Endothelial cell (in vitro differentiated cells): ENCODE measurements at places on chromosomes 2 and 18.

- no peak for DNase-seq
These were observed 8.1 kb upstream of the TYMS start for GRCh38 chr18:649341-649740.

DNA sequence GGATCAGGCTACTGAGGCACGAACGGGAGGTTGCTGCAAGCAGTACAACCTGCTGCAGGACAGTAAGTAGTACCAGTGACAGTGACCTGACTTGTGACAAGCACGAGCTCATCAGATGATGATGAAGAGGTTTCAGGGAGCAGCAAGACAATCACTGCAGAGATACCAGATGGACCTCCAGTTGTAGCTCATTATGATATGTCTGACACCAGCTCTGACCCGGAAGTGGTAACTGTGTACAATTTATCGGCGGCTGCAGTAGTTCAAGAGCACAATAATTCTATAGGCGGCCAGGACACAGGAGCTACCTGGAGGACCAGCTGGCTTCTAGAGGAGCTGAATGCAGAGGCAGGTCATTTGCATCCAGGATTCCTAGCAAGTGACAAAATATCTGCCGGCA is 64.0 kb upstream of the GULP1 start:
- DNase-seq: no peak

- no peak for DNase-seq
These were observed 17.4 kb downstream of the SRD5A2 start for GRCh38 chr2:31563273-31563839.

- no peak for DNase-seq
These were observed 738.5 kb downstream of the CNTNAP5 start for GRCh38 chr2:124763611-124764010.

DNA sequence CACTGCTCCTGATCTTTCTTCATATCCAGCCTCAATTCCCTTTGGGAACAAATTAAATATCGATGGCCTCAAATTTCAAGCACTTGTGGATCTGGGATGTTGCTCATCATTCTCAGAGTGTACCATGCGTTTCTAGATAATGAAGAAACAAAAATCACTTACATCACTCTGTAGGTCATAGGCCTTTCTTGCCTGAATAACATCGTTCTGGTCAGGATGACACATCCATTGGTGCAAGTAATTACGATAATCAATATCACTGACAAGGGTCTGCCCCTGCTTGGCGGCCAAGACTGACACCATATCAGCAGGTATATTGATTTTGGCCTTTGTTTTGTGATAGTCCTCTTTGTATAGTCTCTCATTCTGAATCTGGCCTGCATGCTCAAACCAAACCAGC is 157.3 kb downstream of the RIF1 start:
- DNase-seq: no peak

DNA sequence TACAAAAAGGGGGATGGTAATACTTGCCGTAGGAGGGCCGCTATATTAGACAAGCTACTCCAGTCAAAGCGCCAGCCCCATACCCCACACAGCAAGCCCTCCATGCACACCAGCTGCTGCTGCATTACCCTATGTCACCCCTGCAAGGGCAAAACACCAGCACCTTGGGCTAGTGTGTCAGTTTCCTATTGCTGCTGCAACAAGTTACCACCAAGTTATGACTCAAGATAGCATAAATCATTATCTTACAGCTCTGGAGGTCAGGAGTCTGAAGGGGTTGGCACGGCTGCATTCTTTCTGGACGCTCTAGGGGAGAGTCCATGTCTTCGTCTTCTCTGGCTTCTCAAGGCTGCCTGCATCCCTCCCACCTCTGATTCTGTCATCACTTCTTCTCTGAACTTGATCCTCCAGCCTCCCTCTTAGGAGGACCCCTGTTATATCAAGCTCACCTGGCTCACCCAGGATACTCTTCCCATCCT is 88.6 kb upstream of the ACAA2 start:
- DNase-seq: no peak

- DNase-seq: peak; percentile 45
These were observed 2.1 kb downstream of the ARID5A start for GRCh38 chr2:96538487-96539214.

GRCh38 chr2:135590619-135591260 is 59.5 kb downstream of the R3HDM1 start:
- no peak for DNase-seq

GRCh38 chr2:222193328-222193983 is 105.3 kb downstream of the PAX3 start:
- no peak for DNase-seq

- no peak for DNase-seq
These were observed 26.0 kb upstream of the FOSL2 start for GRCh38 chr2:28366496-28367282.

DNA sequence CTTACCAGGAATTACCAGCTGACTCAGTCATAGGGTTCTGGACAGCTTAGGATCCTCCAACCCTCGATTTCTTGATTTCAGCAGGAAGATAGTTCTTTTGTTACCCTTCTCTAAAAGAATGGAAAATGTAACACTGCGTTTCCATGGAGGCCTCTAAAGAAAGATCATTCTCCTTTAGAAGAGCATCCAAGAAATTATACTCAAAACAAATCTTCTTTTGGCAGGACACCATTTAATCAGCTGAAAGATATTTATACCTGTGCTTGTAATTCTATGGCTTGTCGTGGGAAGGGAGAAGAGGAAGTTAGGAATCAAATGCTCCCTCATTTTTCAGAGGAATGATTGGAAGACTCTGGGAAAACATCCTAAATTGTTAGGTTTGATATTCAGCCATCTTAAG is 130.5 kb downstream of the RAB3GAP1 start:
- no peak for DNase-seq

GRCh38 chr2:190717764-190718651 is 69.1 kb downstream of the NAB1 start:
- no peak for DNase-seq

DNA sequence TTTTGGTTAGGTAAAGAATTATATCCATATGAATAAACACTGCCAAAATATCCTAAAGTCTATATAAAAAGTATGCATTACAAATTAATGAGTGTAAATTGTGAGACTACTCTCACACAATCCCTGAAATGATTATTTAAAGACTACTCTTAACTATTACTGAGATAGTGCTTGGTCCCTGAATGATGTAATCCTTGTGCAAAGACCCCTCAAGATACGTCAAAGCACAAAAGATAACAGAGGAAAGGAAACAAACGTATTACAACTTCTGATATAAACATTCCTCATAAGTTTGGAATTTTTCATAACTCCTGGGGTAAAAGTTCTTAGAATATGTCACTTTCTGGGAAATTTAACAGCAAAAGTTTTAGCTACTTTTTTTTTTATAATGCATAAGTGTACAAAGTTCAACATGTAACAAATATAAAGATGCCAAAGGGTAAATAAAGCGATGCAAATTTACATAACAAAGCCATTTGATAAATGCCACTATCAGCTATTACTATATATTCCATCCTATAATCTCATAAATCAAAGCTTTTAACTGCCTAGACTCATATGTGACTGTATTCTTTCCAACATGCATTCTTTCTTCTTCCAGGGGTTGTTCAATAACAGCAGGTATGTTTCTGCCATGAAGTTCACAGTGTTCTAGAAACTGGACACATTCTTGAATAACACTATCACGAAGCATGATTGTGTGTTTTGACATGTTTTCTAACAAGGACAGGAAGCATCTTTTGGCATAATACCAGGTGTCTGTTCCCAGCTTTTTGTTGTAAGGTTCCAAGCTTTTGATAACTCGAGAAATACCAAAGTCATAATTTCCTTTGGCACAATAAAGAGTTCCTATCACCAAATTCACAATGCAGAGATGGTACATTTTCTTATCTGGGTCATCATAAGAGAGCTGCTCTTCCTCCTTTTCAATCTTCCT is 158.0 kb downstream of the AGPS start:
- DNase-seq: no peak

DNA sequence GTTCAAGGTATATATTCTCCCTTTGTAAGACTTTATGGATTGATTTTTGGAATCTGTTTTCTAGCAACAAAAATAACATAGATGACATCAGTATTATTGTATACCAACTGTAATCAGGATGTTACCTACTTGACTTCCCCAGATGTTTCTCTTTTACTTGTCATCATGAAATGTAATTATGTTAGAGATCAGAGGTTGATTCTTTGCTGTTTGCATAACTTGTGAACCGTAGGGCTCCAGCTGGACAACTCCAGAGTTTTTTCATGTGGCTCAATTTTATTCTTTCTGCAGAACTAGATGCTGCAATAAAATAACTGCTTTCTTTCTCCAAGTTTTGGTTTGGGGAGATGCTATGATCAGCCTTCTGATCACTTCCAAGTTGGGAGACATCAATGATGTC is 58.1 kb downstream of the SPOPL start:
- no peak for DNase-seq

- DNase-seq: no peak
These were observed 297.0 kb downstream of the NBAS start for GRCh38 chr2:15263976-15264685.

- DNase-seq: no peak
These were observed 367.8 kb upstream of the ID2 start for GRCh38 chr2:8314063-8314462.

GRCh38 chr2:120511947-120512710 is 166.2 kb downstream of the INHBB start:
- DNase-seq: no peak

DNA sequence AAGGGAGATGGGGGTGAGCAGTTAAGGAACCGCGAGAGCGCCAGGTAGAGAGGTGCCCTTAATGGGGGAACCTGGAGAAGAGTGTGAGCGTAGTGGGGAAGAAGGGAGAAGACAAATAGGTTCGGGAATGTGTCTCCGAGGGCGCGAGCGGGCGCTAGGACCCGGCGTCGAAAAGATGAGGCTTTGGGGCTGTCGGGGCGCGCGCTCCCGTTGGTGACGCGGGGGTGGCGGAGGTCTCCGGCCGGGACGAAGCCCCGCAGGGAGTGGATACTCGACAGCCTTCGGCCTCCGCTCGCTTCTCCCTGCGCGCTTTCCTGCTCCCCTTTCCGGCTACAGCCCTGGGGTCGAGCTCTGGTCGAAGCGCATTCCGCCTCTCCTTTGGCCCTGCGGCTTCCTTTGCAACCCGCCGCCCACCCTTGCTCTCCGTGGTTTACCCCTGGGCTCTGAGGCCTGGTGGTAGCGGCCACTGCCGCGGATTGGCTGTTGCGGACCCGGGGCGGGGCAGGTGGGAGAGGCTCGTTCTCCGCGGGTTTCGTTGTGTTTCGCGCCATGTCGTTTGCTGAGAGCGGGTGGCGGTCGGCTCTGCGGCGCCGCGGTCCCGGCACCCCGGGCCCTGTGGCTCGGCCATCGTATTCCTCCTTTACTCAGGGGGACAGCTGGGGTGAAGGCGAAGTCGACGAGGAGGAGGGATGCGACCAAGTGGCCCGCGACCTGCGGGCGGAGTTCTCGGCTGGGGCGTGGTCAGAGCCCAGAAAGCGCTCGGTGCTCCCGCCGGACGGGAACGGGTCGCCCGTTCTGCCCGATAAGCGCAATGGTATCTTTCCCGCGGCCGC is at the start of gene ARL6IP6:
ARL6IP6 (plus strand) TSS at position 545 of the 833 bp plus-strand sequence; CDS start at position 550, 5 bp downstream.
- DNase-seq: peak; percentile 93
